ENCODE measurements at places on chromosomes 13 and 19.

- DNase-seq = no peak
Measured at GRCh38 chr13:111472559-111473460, 152.4 kb downstream of the TEX29 start.

DNA sequence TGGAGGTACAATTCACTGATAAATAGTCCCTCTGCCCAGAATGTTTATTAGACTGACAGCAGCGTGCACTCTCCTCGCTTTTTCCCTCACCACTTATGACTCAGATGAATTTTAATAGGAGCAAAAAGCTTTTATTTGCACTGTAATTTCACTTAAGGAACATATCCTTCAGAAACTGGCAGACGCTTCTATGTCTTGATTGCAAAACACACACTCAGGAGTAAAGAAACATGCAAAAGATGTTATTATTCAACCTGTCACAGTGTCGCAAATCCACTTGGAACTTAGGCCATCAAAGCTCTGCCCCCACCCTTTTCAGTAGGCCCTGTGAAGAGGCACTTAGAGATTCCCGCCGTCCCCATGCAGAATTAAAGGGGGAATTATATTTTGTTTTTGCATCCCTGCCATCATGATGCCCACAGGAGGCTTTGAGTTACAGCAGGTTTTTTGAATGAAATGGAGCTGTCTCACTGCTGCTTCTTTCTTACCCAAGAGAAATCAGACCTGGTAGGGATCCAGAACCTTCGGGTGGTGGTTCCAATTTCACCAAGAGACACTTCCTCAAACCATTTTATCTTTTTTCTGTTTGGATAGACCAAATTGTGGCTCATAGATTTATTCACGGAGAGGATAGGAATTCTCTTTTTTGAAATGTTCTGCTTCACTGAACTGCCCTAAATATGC is 74.5 kb downstream of the GGACT start:
- no peak for DNase-seq

DNA sequence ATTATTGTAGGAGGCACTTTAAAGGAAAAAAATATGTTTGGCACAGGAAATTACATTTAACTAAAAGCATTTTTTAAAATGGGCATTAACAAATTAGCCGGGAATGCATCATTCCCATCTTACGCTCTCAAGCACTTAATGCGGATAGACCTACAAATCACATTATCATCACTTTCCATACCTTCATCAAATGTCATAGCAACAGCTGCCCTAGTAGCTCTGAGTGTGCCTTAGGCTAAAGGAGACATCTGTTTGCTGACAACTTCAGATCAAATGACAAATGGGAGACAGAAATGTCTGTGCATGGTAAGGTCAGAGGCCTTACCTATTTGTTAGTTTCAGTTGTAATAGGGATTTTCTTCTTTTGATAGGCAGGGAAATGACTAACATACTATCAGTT is 773.2 kb upstream of the SLC10A2 start:
- DNase-seq = no peak

- no peak for DNase-seq
Measured at GRCh38 chr19:3813473-3814392, 27.6 kb upstream of the MATK start.

- peak; percentile 75 for DNase-seq
Measured at GRCh38 chr19:53908106-53908934, 758 bp upstream of the CACNG7 start.

DNA sequence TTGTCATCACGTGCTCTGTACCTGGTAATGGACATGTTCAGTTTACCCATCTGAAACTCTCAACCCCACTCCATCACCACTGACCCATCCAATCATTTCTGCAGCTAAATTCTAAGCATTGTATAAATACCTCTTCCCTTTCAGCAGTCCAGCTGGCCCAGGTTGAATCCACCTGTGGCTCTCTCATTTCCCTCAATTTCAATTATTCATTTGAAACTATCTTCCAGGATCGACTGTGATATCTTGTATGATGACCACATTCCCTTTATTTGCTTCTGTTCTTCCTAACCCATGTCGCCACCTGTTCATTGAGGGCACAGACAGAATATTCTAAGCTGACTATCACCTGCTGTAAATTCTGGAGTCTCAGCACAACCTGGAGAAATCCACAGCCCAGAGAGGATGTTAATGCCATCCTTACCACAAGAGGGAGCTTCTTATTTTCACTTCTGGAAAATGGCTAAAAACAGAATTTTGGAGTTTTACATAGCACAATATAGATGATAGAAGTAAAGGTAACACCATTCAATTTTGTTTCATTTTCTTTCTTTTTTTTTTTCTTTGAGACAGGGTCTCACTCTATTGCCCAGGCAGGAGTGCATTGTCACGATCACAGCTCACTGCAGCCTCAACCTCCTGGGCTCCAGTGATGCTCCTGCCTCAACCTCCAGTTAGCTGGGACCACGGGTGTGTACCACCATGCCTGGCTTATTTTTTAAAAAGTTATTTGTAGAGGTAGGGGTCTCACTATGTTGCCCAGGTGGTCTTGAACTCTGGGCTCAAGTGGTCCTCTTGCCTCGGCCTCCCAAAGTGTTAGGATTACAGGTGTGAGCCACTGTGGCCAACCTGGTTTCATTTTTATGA is 38.6 kb downstream of the ZNF823 start:
- DNase-seq = peak; percentile 68

- DNase-seq = no peak
Measured at GRCh38 chr19:30083701-30084156, 141.7 kb downstream of the URI1 start.

GRCh38 chr13:95441326-95441725 is 111.2 kb upstream of the CLDN10 start:
- DNase-seq = no peak

DNA sequence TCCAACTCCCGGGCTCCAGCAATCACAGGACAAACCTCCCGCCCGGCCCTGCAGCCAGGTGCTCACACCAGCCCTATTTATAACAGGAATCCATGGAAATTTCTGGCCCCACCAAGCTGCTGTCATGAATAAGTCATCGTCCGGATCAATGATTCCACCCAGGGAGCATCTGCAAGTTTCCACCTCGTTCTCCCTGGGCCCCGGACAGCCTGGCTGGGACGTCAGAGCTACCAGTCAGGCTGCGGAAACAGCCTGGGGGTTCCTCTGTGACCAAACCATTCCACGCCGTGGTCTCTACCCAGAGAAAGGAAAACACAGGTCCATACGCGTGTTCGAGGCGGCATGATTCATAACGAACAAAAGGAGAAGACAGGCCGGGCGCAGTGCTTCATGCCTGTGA is 20.7 kb upstream of the PTBP1 start:
- no peak for DNase-seq

DNA sequence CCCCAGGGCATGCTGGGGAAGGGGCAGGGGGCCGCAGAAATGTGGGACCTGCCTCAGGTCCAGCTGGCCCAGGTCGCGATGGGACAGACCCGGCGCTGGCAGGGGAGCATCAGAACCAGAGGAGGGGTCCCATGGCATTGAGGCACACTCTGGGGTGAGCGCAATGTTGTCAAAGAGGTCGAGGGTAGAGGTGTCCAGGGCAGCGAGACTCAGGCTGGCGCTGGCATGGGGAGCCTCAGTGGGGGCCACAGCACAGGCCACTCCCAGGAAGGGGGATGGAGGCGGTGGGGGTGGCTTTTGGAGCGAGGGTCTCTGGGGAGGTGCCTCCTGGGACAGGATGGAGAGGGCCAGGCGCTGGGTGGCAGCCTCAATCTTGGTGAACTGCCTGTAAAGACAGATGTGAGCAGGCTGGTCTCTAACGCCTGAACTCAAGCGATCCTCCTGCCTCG is 944 bp downstream of the C19orf85 start:
- no peak for DNase-seq

GRCh38 chr19:38710928-38711725 is 33.1 kb downstream of the CAPN12 start:
- no peak for DNase-seq

GRCh38 chr19:2251106-2252054 is 2.3 kb downstream of the AMH start:
- DNase-seq = peak; percentile 68

DNA sequence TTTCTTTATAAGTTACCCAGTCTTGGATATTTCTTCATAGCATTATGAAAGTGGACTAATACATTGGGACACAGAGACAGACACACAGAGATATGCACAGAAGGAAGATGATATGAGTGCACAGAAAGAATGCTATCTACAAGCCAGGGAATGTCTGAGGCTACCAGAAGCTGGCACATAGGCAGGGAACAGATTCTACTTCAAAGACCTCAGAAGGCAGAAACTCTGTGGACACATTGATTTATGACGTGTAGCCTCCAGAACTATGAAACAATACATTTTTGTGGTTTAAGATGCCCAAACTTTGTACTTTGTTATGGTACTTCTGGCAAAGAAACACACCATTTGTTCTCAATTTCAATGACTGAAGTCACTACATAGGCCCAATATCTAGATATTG is 556.7 kb downstream of the PCDH9 start:
- no peak for DNase-seq

GRCh38 chr13:65342541-65343337 is 1887.4 kb downstream of the PCDH9 start:
- peak; percentile 24 for DNase-seq

DNA sequence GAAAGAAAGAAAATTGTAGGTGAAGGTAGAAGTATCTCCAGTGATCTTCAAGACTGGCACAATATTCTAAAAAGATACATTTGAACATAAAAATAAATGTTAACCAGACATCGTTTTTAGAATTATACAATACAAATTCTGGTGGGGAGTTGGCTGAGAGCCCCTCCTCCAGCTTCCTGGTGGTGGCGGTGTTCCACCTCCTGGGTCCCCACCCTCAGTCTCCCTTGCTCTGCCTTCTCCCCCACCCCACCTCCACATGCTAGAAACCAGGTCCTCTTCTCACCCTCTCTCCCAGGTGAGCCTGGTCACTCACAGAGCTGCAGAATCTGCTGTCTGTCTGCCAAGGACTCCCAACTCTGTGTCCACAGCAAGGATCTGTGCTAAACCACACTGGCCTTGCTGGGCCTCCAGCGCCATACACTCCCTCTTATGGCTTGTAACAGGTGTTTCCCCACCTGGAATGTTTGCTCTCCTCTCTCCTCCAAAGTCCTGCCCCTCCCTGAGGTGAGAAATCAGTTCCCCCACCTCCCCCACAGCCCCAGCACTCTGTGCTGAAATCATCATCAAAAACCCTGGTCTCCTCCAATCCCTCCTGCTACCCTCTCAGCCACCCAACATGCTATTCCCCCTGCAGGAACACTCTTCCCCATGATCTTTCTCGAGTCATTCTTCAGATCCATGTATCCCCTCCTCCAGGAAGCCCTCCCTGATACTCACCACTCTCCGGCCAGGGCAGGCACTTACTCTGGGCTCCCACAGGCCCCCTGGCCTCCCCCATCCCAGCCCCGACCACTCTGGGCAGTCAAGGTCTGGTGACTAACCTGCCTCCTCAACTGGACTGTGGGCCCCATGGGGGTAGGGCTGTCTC is 20.5 kb upstream of the CYP2S1 start:
- DNase-seq = no peak

DNA sequence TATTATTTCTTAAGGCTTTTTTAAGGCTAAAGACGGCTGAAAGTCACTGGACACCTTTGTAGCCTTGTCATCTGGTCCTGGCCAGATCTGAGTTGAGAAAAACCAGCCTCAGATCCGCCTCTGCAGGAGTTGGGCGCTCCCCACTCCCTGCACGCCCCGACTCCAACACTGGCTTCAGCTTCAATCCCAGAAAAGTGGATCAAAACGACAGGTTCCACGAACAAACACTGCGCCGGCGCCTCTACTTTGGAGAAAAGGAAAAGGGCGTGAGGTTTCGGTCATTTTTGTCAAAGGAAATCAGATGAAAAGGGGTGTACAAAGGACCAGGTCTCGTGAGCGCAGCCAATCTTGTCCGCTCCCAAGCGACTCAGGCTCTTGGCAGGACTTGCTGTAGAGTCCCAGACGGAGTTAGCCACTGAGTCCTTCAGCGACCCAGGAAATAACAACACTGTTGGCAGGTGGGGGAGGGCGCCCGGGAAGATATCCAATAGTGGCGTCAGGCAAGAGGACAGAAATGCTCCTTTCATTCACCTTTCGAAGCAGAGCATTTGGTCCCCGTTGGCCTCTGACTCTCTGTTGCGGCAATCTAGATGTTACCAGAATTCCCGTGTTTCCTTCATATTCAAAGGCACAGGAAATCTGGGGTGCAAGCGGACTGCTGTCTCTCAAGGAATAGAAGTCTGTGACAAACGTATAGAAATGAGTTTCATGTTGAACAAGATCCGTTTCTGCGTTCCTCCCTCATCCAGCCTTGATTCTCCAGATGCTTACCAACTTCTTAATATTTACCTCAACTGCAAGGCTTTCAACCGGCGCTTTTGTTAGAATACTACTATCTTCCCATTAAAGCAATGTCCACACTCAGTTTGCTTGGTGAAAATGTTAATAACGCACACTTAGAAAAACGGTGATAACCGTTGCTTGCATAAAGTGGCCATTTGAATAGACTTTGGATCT is 1.8 kb upstream of the CCNA1 start:
- no peak for DNase-seq

GRCh38 chr13:47503475-47503874 is 497.6 kb downstream of the SUCLA2 start:
- no peak for DNase-seq

GRCh38 chr13:34034411-34034810 is 216.5 kb downstream of the RFC3 start:
- no peak for DNase-seq

DNA sequence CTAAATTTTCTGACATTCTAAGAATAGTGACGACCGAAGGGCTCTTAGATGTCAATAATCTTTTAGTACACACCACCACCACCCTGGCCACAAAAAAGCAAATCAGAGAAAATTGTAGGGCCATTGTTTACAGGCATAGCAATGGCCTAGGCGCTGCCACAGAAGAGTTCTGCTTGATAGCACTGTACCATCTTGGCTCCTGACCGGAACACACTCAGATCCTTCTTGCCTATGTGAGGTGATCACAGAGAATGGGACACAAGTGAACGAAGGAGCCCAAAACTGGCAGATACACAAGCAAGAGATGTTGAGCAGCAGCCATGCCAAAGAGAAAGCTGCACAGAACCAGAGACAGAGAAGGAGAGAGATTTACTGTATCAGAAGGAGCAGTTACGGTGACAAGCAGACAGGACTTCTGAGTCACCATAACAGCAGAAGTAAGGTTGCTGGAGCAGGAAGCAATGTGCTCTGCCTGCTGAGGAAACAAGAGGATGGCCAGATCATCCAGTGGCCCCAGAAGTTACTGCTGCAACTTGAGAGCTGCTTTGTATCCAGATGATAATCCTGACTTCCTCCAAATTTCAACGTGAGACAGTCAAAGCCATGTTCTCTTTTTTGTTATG is 105.2 kb downstream of the SLITRK6 start:
- peak; percentile 82 for DNase-seq

- no peak for DNase-seq
Measured at GRCh38 chr13:110483386-110483968, 78.0 kb downstream of the RAB20 start.

DNA sequence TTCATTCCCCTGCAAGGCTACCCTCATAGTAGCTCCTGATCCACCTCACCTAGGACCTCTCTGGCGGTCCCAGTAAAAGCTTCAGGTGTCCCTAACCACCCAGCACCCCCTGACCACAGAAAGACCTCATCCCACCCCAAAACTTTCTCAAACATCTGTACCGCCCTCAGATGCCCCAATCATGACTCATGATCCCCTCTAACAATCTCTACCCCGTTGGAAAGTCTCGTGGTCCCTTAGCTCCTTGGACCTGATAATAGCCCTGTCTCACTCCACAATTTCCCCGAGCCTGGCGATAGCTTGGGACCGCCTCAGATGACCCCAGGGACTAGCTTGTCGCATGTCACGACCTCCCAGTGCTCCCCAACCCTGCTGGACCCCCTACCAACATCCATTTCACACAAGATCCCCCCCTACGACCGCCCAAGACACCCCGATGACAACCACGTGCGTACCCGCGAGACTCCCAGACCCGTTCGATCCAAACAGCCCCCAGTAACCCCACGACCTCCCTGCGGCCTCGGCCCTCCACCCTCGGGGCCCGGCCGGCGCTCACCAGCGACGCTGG is 450 bp downstream of the NDUFA11 start:
- peak; percentile 60 for DNase-seq

Data from hematopoietic multipotent progenitor cell treated with erythropoietin and hydrocortisone succinate and interleukin-3 and kit ligand, for 4 days (in vitro differentiated cells).